ENCODE measurements at places on chromosomes 2 and 18. TPM values are rescaled to one million over a fixed set of nuclear protein-coding genes. Genes with fewer than 3 reads are reported as not detected.
A peak's percentile ranks its signal among the peaks of the same experiment; 100 is the strongest.

DNA sequence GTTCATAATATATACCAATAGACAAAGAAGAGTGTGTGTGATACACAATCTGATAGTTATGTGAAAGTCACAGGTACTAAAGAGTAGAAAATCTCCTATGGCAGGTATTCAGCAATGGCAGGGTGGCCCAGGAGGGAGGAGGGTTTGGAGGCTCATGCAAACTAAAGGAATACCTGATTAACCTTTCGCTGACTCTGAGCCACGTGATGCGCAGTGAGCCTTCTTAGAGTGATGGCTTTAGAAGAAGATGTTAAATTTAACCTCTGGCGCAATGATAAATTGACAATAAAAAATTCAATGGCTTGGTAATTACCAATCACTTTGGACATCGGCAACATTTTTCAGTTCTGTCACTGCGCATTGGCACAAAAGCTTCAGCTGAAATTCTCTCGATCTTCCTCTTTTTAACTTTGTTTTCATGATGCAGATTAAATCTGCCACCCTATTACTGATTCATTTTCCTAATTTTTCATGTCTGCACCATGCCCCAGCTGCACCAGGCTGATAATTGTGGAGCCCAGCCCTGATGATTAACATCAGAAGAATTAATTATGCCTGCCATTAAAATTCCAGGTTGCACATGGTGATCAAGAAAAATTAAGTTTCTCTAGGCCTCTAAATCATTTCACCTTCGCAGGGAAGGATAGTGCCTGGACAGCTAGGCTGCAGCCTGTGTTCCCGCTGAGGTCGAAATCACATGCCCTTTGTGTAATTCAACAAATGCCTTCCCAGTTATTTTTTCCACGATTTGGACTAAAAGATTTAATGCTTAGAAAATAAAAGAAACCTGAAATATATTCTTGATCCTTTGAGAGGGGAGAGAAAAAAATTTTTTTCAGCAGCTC lies 250.6 kb upstream of the HNRNPA3 start:
- DNase-seq, result no peak

DNA sequence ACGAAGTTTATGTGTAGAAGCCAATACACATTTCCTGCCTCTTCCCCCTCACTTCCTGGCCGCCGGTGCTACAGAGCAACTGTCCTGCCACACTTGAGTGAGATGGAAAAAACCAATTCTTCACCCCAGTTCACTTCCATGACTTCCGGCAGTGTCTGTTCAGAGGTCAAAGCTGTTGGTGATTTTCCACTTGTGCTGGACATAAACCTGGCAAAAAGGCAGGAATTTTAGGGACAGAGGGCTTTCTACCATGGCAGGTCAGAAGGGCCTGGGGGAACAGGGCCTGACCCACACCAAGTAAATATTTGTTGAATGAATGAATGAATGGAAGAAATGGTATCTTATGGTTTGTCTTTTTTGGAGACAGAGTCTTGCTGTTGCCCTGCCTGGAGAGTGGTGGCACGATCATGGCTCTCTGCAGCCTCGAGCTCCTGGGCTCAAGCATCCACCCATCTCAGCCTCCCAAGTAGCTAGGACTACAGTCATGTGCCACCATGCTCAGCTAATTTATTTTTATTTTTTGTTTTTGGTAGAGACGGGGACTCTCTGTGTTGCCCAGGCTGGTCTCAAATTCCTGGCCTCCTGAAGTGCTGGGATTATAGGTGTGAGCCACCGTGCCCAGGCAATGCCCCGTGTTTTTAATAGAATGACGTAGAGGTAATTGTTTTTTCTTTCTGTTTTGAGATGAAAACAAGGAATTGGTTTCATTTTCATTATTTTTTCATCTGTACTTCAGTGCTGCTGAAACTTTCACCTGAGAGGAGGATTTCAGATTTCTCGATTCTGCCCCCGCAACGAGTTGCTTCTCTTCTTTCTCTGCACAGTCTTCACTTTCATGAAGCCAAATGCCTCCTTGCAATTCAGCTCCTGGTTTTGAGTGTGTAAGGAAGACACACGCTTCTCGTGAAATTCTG lies 48.0 kb upstream of the LPIN2 start:
- DNase-seq, result no peak

Gene DHRS9
- total RNA-seq, result not detected

DNA sequence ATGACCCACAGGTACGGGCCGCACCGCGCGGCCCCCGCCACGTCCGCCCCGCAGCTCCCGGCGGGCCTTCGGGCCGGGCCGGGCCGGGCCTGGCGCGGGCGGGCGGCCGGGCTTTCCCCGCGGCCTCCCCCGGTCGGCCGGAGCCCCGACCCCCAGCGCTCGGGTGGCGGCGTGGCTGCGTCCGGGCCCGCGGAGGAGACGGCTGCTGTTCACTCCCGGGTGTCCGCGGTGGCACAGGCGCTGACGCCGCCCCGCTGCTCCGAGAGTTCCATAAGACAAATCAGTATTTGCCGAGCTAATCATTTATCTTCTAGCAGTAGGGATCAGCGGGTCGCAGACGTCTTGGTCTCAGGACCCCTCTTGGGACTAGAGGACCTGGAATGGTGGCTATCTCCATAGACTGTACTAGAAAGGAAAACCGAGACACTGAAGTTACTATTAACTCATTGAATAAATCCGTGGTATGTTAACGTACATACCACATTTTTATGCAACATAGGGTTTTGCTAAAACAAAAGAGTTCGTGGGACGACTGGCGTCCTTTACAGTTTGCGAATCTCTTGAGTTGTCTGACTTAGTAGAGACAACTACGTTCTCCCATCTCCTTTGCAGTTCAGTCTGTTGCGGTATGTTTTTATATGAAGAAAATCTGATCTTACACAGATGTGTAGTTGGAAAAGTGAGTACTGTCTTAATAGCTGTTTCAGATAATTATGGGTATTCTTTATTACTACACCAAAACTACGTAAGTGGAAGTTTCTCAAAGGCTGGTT lies 500 bp downstream of the LIMS1 start:
- DNase-seq, result peak; percentile 60

Gene TRMT61B
- 15.2 TPM for total RNA-seq

DNA sequence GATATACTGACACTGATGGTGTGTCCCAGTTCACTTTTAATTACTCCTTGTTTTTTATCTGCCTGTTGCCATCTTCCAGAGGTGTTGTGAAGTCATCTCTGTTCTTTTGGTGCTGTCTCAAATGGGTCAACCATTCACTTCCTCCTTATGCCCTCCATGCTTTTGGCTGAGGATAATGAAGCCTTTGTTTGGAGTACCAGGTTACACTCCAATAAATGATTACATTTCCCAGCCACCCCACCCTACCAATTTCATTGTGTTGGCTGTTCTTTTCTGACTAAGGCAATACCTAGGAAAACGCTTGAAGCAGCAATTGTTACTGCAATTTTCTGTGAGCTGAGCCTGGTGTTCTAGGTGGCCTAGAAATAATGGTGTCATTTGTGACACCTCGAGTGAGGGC lies 29.8 kb upstream of the ACTG2 start:
- no peak for DNase-seq

DNA sequence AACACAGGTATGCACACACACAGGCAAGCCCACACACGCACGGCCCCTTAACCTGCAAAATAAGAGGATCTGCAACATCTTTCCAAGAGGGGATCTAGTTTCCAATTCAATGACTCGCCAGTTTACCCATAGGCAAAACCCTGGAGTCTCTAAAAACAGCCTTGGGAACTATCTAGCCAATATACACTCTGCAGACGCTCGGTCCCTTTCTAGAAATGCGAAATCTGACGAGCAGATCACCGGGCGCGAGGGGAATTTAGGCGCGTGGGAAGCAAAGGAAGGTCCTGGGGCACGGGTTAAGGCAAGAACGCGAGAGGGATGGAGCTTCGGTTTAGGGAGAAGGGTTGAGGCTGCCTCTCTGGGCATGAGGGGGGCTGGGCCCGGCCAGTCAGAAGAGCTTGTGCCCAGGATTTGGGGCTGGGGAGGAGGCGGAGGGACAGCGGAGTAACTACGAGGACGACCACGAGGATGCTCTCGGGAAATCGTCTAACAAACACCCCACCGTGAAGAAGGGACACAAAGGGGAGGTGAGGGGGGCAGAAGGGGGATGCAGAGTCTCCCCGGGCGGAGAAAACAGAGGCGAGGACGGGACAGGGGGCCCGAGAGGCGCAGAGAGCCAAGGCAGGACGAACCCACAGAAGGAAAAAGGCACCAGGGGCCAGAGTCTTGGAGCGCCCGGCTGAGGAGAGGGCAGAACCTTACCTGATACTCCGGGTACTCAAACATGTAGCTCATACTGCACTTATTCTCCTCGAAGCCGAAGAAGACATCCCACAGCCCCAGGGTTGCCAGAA lies 542 bp downstream of the PGAP1 start:
- peak; percentile 31 for DNase-seq

DNA sequence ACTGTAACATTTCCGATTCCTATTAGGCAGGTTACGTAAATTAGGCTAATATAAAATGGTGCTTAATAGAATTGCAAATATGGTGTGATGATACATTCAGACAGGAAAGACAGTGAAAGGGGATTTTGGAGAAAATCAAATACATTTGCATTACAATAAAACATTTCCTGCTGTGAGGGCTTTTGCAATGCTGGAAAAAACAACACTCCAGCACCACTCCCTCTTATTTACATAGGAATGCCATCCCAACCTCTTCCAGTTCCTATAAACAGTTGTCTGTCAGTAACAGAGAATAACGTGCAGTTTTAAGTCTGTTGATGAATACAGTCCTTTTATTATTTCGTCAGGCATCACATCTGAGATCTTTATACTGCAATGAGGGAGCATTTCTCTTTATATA lies 298.8 kb upstream of the FANCL start:
- DNase-seq, result no peak

GRCh38 chr2:238913931-238914647 lies 66.2 kb downstream of the TWIST2 start:
- DNase-seq, result no peak

Gene SLC20A1
- total RNA-seq, result 127 TPM

GRCh38 chr2:138034536-138034935 lies 70.3 kb downstream of the HNMT start:
- no peak for DNase-seq

DNA sequence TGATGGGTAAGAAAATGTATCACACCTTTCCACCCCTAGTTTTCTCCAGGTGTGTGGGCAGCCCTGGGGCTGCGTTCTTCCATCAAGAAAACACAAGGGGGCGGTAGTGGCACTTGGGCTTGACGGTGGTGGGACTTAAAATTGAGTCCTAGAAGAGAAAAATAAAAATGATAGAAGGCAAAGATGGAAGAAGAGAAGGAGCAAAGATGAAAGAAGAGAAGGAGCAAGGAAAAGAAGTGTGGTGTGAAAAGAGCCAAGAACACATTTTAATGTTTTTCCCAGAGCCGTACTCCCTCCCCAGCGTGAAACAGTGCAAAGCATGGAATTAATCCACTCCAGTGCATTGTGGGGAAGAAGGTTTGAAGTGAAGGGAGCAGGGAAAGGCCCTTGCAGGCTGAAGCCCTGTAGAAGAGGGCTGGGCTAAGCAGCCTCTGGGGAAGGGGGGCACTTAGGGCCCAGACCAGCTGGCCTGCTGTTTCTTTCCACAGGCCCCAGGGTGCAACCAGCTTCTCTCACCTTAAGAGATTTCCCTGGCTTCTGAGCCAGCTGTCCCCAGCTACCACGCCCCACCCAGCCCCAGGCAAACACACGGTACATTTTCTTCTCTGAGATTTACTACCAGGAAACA lies 256.8 kb downstream of the RNF152 start:
- DNase-seq, result peak; percentile 75

- no peak for DNase-seq
Measured at GRCh38 chr2:3725458-3726250, 22.3 kb downstream of the DCDC2C start.

DNA sequence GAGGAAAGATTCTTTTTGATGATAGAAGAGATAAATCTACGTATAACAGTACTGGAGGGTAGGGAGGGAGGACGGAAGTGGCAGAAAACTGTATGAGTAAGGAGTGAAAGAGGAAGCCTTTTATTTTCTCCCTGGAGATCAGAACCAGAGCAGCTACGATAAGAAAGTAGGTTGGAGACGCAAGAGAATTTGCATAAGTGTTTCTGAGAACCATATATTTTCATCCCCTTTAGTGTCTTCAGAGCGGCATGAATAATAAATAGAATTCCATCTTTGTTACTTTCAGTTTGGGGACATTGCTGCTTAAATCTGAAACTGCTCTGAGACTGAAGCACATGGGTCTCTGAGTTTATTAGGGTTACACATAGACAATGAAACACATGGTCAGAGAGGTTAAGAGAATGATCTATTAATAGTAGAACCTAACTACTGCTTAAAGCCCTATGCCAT lies 230.2 kb upstream of the TNP1 start:
- DNase-seq, result no peak

DNA sequence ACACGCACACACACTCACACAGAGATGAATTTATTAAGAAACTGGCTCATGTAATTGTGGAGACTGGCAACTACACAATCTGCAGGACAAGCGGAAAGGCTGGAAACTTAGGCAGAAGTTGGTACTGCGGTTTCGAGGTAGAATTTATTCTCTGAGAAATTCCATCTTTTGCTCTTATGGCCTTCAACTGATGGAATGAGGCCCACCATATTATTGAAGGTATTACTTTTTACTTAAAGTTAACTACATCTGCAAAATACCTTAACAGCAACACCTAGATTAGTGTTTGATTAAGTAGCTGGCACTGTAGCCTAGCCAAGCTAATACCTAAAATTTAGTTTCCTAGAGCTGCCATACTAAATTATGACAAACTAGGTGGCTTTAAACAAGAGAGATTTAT lies 384.0 kb upstream of the UBE2E3 start:
- DNase-seq, result no peak

Gene TTN
- total RNA-seq, result 5.5 TPM

Gene MYO5B
- 0.16 TPM for total RNA-seq

Gene MOCOS
- total RNA-seq, result 3.5 TPM

Gene AMER3
- not detected for total RNA-seq

Gene MRO
- total RNA-seq, result 6.5 TPM

Gene CSRNP3
- 3.4 TPM for total RNA-seq

DNA sequence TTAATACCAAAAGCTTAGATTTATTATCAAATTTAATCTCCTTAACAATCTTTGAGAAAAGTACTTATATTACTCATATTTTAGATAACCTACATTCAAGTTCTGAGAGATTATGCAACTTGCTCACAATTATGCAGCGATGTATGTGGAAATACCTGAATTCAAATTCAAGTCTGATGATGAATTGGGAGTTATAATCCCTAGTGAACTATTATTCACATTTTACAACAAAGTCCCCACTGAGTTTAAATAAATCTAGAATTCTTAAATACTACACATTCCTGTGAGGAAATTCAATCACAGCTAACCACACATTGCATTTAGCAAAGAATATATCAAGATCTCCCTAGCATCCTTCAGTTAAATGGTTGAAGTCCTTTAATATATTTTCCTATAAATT lies 278.4 kb downstream of the NOL4 start:
- DNase-seq, result peak; percentile 3

Measured in fibroblast of the aortic adventitia (primary cell).